NCI-H774 (cell line): ENCODE measurements at places on chromosomes 7 and 10.

DNA sequence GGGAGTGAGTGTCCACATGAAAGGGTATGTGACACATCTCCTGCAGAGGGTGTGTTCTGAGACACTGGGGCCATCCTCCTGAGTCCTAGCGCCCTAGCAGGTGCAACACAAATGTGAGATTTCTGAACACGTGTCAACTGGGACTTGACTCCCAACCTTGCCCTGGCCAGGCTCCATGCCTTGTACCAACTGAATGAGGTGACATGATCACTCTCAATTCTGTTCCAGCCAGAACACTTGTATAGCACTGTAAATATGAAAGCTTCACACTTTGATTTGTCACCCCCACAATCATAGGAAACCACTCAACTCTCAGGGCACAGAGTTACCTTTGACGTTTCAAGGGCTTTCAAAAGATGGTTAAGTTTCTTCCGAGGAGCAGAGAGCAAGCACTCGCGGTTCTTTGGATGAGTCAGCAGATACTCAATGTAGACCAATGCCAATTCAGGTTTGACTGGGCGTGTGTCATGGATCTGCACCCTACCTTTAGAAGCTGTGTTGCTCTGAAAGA lies 48.6 kb downstream of the NCAPG2 start:
- DNase-seq = no peak

- no peak for DNase-seq
Measured at GRCh38 chr10:81146436-81146835, 608.7 kb downstream of the SH2D4B start.

DNA sequence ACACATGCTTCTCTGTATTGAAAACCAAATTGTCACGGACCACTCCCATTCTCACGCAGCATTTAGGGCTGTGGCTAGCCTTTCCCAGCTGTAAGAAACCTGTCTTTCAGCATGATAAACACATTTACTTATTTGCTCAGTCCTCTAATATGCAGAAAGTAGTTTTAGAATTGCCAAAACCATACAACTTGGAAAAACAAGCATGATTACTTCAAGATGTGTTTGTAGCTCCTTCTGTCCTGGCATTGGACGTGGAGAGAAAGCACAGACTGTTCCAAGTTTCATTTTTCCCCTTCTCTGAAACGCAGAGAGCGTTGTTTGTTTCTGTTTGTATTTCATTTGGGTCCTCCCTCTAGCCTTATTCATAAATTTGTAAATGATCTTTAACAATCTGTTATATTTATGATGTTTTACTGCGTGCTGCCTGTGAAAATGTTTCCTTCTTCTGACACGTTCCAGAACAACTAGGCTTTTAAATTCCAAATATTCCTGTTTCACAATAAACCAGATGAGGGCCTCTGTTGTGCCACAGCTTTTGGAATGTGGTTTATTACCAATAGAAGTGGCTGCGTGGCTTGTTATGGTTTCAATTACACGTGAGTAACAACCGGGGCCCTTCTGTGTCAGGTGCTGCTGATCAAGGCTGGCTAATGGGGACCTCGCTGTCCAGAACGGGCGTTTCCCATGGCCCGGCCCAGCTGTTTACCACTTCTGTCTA lies 26.1 kb downstream of the MNX1 start:
- no peak for DNase-seq

DNA sequence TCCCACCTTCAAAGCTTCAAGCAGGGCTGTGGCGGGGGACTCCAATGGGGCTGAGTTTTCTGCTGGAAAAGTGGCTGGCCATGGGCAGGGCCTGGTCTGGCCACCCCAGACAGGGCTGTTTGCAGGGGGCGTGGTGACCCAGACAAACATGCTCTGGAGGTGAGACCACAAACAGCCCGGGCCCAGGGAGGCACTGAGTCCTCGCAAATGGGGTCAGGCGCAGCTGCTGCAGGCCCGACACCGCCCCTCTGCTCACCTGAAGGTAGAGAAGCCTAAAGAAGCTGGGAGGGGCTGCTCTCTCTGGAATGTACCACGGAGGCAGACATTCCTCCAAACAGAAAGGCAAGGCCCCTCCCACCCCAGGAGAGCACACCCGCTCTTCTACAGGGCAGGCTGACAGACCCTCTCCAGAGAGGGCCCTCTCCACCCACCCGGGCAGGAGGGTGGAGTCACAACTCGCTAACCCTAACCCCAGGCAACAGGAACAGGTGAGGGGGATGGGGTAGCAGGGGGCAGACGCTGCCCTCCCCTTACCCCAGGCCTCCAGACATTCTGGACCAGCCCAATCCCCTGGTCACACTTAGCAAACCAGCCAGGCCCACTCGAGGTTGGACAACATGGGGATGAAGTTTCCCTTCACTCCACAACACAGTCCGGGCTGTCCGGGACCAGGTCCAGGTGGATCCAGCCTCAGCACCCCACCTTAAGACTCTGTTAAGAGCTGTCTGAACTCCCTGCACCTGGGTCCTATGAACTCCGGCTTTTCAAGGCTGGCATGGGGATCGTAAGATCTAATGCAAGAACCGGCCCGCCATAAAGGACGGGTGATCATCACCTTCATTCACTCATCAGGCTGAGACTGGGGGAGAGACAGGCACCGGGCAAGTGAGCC lies 32.3 kb downstream of the OAT start:
- no peak for DNase-seq

GRCh38 chr7:113368256-113368655 lies 249.9 kb upstream of the SMIM30 start:
- no peak for DNase-seq

GRCh38 chr10:125375210-125375609 lies 214.8 kb upstream of the CTBP2 start:
- no peak for DNase-seq

DNA sequence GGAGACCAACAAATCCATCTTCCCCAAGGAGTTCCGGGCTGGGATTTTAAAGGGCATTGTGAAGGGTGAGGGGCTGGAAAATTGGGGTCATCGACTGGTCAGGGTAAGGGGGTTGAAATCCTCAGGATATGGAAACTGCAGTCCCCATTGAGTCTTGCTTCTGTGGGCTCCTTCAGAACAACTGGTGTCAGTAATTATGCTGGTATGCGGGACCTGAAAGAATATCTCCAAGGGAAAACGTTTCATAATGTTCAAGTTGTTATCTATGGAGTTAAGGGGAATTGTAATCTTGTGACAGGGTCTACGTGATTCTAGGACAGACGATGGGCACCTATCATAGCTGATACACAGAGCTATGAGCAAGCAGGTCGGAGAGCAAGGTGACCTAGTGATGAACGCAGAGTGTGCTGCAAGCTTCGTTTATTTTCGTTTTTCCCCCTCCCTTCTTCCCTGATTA lies 494 bp upstream of the RHBDD2 start:
- DNase-seq = no peak

GRCh38 chr7:35415411-35415822 lies 161.5 kb upstream of the TBX20 start:
- no peak for DNase-seq

GRCh38 chr7:6274743-6275142 lies 2.3 kb upstream of the CYTH3 start:
- no peak for DNase-seq

GRCh38 chr10:17607603-17608332 lies 9.4 kb downstream of the HACD1 start:
- DNase-seq = peak; percentile 10

DNA sequence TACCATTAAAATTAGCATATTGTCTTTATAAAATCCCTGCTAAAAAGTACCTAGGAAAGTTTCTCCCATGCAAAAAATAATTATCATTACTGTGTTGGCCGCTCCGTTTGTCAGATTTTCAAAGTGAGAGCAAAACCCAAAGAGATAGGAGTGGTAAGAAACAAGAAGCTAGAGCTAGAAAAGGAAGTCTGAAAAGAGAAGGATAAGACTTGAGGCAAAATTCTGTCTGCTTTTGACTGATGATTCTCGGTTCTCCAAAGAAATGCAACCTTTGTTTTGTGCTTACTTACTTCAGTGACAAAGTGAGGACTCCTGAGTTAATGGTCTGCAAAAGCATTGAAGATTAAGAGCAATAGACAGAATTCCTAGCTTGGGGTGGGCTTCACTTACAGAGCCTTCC lies 33.3 kb upstream of the CAPZA2 start:
- no peak for DNase-seq

GRCh38 chr7:106659963-106660861 lies 746 bp downstream of the CCDC71L start:
- DNase-seq = peak; percentile 59

DNA sequence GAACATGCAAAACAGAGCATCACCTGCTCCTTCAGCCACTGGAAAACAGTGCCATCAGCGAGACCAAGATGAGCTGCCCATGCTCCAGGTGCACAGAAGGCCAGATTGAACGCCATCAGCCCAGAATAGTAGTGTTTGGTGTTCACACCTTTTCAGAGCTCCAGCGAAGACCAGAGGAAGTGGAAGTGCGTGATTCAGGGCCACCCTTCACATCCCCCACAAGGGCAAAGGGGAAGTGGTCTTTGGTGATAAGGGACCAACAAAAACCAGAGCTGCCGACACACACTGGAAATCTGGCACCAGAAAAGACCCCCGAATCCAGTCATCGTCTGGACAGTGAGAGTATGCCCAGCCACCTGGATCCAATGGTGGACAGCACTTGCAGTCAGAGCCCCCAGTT lies 29.5 kb upstream of the TMEM72 start:
- no peak for DNase-seq

- no peak for DNase-seq
Measured at GRCh38 chr10:106830006-106830405, 334.5 kb downstream of the SORCS1 start.
